ENCODE measurements at places on chromosomes 2 and 18.
A peak's percentile ranks its signal among the peaks of the same experiment; 100 is the strongest.

GRCh38 chr2:10721396-10722251 is at the start of gene ATP6V1C2:
Gene ATP6V1C2, plus strand, starts transcription at chr2:10721630. Its CDS starts 1,220 bp downstream, at chr2:10722850.
- no peak for DNase-seq

- DNase-seq = no peak
Observed at GRCh38 chr2:216918088-216918680, 58.3 kb upstream of the TNP1 start.

- DNase-seq = no peak
Observed at GRCh38 chr2:129904532-129905446, 74.7 kb upstream of the RAB6C start.

- peak; percentile 13 for DNase-seq
Observed at GRCh38 chr2:101717071-101717845, 19.8 kb downstream of the MAP4K4 start.

DNA sequence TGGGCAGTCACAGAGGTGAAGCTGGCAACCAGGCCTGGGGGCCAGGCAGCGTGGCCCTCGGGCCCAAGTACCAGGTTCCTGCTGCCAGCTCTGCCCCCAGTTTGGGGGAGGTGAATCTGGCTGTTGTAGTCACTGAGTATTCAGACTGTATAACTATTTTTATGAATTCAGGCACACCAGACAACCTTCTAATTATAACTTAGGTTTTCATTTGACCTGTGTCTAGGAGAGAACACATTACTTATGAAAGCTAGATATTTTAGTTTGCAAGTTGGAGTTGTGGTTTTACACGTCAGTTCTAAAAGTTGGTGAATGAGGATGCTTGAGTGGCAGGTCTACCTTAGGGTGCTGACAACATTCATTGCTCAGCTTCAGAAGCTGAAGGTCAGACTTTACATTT is 71.7 kb downstream of the LIMS1 start:
- DNase-seq = no peak

GRCh38 chr18:29849144-29849543 is 1193.4 kb downstream of the DSC3 start:
- DNase-seq = no peak

- DNase-seq = no peak
Observed at GRCh38 chr2:43184339-43184895, 42.0 kb downstream of the ZFP36L2 start.

DNA sequence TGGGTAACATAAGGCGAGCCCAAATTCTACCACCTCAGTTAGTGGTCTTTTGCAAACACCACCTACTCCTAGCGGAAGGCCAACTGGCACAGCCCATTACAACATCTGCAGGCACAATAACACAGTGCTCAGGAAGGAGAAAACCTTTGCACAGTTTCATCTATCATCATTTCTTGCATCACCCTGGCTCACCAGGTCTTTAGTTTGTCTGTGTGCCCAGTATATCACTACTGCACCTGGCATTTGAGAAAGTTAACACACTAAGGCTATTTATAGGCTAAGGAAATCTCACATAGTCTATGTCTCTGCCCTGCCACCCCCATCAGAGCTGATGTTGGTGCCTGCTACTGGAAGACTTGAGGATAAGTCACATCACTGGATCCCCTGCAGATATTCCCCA is 484.0 kb downstream of the SATB2 start:
- no peak for DNase-seq

DNA sequence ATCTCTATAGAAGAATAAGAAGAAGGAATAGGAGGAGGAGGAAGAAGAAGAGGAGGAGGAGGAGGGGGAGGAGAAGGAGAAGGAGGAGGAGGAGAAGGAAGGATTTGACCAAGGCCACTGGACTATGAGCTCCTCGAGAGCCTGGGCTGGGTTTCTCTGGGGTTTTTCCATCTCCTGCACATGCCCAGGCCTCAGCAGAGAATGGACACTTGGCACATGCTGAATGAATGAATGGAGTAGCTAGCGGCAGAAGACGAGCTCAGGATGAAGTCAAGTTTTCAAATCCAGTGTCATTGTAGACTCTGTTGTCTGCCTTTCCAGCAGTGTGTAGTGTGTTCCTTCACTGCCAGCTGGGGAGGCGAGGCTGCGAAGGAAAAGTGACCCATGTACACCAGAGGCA is 2.2 kb downstream of the MYO7B start:
- no peak for DNase-seq

DNA sequence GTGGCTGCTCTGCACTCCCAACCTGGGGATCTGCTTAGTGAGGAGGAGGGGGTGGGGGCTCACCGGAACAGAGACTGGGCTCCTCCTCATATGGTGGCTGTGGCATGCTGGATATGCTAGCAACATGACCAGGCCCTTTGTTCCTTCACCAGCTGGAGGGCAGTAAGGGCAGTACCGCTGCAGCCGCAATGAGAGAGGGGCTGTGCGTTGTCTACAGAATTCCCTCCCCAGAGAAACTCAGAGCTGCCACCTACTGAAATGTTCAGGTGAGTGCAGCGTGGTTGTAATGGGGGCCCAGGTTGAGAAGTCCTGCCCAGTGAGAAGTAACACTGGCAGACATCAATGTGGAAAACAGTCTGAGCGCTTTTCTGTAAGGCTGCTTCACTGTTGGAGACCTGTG is 1211.9 kb upstream of the NXPH2 start:
- no peak for DNase-seq

- no peak for DNase-seq
Observed at GRCh38 chr2:14256890-14257289, 375.6 kb upstream of the LRATD1 start.
